ENCODE measurements at places on chromosomes 6 and 20. TPM values are rescaled to one million over a fixed set of nuclear protein-coding genes. Genes with fewer than 3 reads are reported as not detected.

- DNase-seq, result no peak
These were observed 9.1 kb upstream of the ADA start for GRCh38 chr20:44660581-44660980.

DNA sequence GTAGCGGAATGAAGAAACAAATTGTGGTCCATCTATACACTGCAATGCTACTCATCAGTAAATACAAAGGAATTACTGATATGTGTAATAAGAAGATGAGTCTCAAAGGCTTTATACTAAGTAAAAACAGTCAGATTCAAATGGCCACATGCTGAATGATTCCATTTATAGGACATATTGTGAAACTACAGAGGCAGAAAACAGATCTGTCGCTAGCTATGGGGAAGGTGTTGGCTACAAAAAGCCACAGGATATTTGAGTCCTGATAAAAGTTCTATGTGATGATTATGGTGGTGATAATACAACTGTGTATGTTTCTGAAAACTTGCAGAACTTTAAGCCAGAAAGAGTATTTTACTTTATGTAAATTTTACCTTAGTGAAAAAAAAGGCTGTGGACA lies 313.2 kb downstream of the HDGFL1 start:
- DNase-seq, result no peak

Gene ZBTB46
- 0.20 TPM for total RNA-seq

GRCh38 chr20:46022411-46023147 lies 6.4 kb upstream of the SLC12A5 start:
- peak; percentile 83 for DNase-seq

DNA sequence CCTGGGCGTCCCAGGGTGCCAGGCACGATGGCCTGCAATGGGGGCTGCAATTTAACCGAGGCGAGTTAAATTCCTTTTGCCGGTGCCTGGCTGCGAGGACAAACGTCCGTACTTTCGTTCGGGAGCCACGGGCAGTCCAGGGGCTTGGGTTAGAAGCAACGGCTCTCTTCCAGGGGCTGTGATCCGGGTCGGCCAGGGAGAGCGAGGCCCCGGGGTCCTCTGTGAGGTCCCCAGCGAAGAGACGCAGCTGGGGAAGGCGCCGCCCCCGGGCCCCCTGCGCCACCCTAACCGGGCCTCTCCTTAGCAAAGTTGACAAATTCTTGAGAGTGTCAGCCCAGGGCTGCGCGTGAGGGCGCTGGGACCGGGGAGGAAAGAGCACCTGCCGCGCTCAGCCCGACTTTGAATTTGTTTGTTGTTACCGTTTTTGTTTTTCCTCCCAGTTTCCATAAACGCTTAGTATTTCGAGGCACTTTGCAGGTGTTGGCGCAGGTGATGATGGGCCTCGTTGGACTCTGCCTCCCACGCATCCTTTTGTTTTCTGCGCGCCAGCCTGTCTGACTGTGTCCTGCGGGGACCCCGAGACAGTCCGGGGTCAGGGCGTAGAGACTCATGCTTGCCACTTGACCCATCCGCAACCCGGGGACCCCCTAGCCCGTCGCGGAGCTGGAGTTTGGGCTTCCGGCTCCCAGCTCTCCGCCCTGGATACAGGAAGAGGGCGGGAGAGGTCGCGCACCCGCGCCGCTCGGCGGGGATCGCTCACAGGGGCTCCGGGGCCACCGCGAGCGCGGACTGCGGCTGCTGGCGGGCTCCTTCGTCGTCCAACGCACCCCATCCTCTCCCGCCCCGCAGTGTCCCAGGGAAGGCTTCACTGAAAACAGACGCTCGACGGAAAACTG lies 5.8 kb downstream of the OLIG3 start:
- DNase-seq, result peak; percentile 42

DNA sequence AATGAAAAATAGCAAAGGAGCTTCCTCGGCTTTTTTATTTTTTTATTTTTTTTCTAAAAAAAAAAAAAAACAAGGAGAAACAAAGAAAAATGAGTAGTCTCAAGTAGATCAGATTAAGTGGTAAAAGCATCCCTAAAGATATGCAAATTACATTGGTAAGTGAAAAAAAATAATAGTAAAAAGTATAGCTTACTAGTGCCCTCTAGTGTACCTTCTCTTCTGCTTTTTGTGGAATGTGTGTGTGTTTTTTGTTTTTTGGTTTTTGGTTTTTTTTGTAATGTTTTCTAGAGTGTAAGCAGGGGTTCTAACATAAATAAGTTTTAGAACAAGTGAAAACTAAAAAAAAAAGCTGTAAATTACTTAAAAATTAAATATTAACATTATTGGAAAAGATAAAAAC lies 1062.0 kb downstream of the HACE1 start:
- no peak for DNase-seq

GRCh38 chr20:25637247-25637646 lies 13.4 kb upstream of the NANP start:
- DNase-seq, result no peak

GRCh38 chr6:43454290-43454695 lies 1.1 kb downstream of the DLK2 start:
- DNase-seq, result peak; percentile 75

Gene FKBP1C
- total RNA-seq, result 0.57 TPM

DNA sequence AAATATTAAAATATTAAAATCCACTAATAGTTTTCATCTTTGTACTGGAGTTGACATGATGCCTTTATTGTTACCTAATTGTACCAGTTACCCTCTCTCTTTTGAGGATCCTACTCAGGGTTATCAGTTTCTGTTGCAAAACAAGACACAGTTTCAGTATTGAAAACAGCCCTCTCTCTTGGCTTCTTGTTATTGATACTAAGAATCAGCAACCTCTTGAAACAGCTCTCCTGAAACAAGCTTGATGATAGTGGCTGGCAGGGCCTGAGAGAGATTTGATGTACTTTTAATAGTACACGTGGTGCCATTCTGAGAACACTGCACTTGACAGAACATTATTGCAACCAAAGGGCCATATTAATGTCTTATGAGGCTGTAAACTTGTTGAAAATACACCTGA lies 64.9 kb upstream of the MEI4 start:
- DNase-seq, result no peak

Gene CGA
- not detected for total RNA-seq

DNA sequence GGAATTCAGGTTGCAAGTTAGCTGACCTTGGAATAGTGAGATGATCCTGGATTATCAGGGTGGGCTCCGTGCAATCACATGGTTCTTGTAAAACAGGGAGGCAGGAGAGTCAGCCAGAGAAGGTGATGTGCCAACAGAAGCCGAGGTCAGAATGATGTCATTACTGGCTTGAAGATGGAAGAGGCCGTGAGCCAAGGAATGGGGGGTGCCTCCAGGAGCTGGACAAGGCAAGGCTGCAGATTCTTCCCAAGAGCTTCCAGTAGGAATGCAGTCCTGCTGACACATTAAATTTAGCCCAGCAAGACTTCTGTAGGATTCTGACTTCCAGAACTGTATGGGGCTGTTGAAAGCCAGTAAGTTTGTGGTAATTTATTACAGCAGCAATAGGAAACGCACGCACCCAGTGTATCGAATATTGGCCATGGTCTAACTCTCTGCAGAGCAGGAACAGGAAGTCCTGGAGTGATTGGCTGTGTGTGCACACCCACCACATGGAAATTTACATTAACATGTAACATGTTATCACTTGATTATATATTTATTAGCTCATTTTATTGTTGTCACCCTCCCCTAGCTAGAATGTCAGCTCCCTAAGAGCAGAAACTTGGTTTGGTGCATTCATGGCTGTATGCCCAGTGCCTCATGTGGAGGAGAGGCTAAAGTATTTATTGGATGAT lies 19.1 kb downstream of the SLC24A3 start:
- DNase-seq, result no peak

- no peak for DNase-seq
These were observed 47.5 kb downstream of the PIGU start for GRCh38 chr20:34629342-34629741.

GRCh38 chr20:16205507-16205906 lies 367.7 kb downstream of the KIF16B start:
- DNase-seq, result no peak

- no peak for DNase-seq
These were observed 36.9 kb upstream of the SLCO4A1 start for GRCh38 chr20:62605236-62605943.

DNA sequence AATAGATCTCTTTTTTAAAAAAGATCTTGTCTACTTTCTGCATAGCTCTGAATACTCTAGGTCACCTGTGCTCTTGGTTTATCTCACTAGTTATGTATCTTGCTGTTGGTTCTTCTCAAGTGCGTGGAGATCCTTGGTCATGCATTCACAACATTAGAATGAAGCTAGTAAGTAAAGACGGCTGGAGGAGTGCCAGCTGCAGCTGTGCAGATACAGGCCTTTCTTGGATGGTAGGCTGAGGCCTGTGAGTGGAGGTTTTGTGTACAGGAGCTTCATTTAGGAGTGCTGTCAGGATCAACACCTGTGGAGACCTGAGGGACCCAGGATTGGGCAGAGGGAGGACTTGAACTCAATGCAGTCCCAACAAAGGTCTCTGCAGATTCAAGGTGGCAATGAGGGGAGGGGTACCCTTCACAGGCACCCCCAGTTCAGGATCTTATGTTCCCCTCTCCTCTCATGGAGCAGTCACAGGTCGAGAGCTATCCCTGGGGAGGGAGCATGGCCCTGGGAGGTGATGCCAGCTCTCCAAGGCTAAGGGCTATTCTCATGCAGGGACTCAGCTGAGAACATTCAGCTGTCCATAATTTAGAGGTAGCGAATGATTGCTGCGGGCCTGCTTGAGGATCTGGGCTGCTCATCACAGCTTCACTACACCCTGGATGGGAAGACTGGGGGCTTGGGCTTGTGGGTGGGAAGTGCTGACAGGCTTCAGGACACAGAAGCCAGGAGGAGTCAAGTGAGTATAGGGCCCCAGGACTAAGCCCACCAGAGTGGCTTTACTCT lies 98.9 kb upstream of the ENPP5 start:
- DNase-seq, result no peak

Gene TTI1
- 32.8 TPM for total RNA-seq

Gene CLIC5
- 1.5 TPM for total RNA-seq

DNA sequence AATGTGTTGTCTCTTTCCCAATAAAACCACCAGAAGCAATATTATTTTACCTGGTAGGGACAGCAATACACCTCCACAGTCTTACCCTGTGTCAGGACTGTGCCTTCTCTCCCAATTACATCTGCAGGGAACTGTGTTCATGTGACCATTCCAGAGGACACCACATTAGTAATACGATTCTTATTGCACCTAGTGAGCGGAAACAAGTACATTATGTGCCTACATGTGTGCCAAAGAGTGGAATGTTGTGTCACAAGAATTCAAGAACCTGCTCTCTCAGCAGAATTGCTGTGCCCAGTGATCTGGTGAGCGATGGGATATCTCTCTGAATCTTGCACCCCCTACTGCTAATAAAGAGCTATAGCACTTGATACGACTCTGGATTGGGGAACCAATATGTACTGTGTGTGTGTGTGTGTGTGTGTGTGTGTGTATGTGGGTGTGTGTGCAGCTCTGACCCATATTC lies 57.4 kb upstream of the FOXC1 start:
- DNase-seq, result no peak

Gene HSPA12B
- not detected for total RNA-seq

DNA sequence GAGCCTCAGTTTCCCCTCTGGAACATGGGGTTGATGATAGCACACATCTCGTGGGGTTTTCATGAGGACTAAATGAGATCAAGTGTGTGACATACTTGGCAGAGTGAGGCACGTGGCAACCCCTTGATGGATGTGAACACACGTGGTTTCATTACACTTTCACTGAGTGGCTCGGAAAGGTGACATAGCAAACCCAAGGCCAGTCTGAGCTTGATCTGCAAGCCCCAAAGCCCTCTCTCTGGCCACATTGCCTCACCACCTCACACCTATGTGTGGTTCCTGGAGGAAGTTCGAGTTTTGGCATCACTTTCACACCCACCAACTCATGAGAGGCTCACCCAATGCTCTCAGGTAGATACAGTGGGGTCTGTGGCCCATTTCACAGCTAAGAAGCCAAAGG lies 60.0 kb downstream of the CPNE5 start:
- no peak for DNase-seq

GRCh38 chr6:150088481-150089154 lies 19.7 kb upstream of the ULBP3 start:
- no peak for DNase-seq

Gene PAX1
- total RNA-seq, result not detected

DNA sequence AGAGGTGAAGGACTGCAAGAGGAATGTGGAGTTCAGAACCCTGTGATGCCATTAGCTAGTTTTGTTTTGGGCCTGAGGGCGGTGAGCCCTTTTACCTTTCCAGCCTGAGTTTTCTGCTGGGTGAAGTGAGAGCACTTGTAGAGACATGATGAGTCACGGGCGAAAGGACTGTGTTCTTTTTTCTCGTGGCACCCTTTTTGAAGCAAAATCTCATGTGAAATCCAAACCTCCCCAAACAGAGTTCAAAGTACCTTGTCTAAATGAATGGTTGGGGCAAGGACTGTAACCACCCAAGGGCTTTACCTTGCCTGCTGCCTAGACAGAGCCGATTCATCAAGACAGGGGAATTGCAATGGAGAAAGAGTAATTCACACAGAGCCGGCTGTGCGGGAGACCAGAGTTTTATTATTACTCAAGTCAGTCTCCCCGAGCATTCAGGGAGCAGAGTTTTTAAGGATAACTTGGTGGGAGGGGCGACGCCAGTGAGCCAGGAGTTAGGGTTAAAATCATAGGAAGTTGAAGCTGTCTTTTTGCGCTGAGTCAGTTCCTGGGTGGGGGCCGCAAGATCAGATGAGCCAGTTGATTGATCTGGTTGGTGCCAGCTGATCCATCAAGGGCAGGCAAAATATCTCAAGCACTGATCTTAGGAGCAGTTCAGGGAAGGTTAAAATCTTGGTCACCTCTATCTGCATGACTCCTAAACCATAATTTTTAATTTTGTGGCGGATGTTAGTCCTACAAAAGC lies 25.8 kb downstream of the SAMD5 start:
- no peak for DNase-seq

Data from activated naive CD4-positive, alpha-beta T cell treated with anti-CD3 and anti-CD28 coated beads for 36 hours (primary cell).